Activated naive CD4-positive, alpha-beta T cell treated with Interleukin-2 at 50 U/mL for 16 hours (primary cell): ENCODE measurements at places on chromosomes 6 and 20.

DNA sequence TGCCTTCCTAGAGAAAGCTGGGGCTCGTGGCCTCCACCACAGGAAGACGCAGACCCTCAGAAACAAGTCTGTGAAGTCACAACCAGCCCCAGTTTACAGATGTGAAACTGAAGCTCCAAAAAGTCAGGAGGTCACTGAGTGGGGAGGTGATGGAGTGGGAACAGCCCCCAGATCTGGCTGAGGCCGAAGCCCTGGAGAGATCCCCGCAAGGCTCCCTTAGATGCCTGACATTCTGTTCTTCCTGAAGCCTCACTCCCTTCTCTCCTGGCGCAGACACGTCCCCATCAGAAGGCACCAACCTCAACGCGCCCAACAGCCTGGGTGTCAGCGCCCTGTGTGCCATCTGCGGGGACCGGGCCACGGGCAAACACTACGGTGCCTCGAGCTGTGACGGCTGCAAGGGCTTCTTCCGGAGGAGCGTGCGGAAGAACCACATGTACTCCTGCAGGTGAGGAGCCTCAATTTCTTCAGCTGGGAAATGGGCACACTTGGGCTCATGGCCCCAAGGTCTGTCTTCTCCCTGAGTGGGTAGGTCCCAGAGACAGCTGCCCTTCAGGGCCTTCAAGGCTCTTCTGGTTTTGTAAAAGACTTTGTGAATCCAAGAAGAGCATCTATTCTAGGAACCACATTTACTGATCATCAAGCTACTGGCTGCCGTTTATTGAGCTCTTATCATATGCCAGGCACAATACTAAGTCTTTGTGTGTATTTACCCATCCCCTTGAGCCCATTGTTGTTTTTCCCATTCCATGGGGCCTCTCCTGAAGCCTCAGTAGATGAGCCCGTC, 50.5 kb downstream of the HNF4A start:
- DNase-seq, result no peak

DNA sequence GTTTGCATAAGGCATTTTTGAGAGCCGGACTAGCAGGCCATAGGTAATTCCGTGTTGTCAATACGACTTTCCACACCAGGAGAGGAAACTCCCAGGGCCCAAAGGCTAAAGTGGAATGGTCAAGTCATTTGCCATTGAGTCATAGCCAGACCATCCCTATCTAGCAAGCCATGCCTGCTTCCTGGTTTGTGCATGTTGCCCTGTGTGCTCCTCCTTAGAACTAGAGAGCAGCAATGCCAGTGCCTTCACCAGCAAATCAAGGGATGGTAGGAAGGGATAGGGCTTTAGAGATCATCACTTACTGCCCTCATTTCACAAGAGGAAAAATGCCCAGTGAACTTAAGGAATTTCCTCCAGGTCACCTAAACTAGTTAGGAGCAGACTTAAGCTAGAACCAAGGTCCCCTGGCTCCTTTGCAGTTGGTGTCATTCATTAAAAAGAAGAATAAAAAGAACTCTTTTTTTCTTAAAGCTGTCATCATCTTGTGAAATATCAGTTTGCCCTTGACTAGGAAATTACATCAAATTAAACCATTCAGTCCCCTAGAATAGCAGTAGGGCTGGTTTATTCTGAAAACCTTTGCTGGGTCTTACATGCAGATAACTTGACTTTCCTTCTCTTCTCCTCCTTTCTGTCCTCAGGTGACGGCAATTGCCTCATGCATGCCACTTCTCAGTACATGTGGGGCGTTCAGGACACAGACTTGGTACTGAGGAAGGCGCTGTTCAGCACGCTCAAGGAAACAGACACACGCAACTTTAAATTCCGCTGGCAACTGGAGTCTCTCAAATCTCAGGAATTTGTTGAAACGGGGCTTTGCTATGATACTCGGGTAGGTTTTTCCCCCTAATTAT, 7.4 kb downstream of the TNFAIP3 start:
- no peak for DNase-seq

GRCh38 chr6:121438869-121439268, 3.4 kb downstream of the GJA1 start:
- no peak for DNase-seq

- DNase-seq, result no peak
Measured at GRCh38 chr20:34713194-34713943, 9.2 kb downstream of the TP53INP2 start.

DNA sequence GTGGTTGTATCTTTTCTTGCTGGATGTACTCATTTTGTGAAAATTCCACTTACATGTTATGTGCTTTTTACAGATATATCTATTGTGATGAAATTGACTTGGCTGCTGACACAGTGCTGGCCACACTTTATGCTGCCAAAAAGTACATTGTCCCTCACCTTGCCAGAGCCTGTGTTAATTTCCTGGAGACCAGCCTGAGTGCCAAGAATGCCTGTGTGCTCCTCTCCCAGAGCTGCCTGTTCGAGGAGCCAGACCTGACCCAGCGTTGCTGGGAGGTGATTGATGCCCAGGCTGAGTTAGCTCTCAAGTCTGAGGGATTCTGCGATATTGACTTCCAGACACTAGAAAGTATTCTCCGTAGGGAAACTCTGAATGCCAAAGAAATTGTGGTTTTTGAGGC, 4.9 kb downstream of the BTBD3 start:
- no peak for DNase-seq

DNA sequence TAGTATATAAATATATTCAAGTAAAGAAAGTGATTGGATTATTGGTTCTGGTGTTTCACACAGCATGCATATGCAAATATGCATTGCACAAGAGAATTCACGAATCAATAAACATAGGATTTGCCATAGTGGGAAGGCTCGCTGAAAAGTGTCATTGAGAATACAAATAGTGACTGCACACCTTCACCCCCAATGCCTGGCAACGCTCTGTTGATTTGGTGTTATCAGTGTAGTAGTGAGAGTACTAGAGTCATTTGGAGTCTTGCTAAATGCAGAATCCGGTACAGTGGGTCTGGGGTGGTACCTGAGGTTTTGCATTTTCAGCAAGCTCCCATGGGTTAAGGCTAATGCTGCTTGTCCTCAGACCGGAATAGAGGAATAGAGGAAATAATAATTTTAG, 49.7 kb upstream of the NAA20 start:
- DNase-seq, result no peak

GRCh38 chr6:11270030-11271027, 37.9 kb upstream of the NEDD9 start:
- no peak for DNase-seq

- no peak for DNase-seq
Measured at GRCh38 chr6:24960991-24961475, 25.3 kb upstream of the RIPOR2 start.

GRCh38 chr6:159067334-159067733, 22.5 kb upstream of the TAGAP start:
- no peak for DNase-seq

DNA sequence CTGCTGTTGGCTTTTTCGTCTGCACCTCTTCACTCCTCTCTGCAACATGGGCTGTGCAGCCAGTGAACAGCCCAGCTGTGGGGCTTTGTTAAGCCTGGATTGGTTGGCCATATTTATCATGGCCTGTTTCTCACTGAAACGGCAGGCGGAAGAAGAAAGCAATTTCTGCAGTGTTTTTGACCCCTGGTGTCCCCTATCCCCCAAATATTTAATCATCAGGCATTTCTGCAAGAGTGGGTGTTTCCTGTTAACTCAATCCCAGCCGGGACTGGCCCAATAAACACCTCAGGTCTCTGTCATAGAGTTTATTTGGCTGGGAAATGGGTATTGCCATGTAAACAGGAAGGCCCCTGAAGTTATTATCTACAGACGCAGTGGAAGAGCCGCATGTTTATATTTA, 174.8 kb upstream of the SUPT3H start:
- no peak for DNase-seq

DNA sequence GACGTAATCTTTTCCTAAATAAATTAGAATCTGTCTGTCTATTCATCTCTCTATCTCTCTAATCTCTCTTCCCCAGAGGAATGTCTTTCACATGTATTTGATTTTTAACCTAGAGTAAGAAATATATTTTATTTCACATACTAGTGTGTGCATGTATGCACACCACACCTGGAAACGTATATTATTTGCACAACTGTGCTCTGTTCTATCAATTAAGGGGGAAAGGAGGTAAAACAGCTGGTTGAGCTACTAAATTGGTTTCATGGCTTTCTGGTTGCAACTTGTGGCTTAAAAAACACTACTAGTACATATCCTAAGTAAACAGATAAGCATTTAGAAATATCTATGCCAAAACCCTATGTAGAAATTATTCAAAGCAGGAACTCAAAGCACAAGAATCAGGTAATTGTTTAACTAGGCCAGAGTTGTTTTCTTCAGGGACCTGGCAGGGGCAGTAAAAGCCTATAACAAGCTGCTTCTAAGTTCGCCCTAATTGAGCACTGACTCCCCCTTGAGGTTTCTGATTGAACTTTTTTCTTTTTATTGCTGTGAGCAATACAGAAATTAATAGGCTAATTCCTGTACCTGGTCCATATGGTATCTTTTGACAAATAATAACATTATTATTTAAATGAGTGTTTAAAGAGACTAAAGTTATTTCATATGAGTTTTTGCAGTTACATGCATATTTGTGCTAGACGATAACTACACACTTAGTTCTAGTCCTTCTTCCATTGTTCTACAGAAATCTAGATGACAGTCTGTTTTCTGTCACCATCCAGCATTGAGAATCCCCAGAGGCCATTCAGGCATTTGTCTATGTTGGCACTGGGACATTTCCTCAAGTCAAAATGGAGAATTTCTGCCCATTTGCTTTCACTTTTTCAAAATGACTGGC, 88.6 kb downstream of the MCHR2 start:
- no peak for DNase-seq

DNA sequence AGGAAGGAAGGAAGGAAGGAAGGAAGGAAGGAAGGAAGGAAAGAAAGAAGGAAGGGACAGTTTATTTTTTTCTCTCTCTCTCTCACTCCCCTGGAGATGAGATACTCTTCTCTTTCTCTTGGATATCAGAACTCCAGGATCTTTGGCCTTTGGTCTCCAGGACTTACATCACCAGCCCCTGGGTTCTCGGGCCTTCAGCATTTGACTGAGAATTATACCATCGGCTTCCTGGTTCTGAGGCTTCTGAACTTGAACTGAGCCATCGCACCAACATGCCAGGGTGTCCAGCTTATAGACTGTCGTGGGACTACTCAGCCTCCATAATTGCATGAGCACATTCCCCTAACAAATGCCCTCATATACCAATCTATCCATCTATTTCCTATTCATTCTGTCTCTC, 69.4 kb upstream of the NRSN1 start:
- no peak for DNase-seq

GRCh38 chr20:56630506-56631317, 1.6 kb downstream of the TFAP2C start:
- no peak for DNase-seq

DNA sequence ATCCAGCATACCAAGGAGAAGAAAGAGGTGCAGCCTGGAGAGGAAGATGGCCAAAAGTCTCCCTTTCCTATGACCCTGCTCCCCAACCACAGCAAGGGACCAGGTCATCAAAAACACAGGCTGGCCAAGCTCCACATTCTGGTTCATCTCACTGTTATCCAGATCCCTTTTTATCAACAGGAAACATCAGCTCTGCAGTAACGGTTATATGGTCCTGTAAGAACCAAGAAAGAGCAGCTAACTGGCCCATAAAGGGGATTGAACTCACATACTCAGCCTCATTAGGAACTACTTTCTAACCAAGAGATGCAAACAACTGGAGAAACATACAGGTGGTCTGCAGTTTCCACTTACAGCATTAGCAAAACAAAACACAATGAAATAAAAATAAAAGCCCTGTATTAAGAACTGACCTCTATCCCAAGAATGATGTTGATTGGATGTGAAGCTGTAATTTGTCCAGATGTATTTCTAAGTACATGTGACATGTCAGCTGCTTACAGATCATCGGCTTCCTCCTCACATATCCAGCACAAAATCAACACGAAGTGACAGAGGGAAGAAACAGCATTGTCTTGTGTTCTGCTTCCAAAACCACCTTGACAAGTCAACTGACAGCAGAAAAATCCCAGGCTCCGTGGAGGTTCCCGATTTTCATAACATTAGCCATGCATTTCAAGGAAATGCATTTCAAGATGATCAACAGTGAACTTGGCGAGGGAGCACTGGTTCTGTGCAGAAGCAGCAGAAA, 557.2 kb upstream of the AGPAT4 start:
- DNase-seq, result no peak

DNA sequence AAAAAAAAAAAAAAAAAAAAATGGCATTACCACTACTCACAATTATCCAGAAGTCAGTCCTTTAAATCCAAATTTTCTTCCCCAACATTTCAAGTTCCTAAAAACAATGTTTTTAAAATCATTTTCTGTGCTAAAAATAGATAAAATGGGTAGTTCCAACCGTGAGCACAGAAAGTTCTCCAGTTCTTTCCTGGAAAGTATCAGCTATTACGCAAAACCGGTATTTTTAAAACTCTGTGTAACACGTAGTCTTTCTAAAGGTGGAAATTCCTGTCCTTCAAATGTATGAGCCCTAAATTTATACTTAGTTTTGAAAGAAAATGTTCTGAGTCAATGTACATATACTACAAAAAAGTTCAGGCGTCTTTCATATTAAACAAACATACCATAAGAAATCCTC, 83.5 kb upstream of the SCAF8 start:
- no peak for DNase-seq

DNA sequence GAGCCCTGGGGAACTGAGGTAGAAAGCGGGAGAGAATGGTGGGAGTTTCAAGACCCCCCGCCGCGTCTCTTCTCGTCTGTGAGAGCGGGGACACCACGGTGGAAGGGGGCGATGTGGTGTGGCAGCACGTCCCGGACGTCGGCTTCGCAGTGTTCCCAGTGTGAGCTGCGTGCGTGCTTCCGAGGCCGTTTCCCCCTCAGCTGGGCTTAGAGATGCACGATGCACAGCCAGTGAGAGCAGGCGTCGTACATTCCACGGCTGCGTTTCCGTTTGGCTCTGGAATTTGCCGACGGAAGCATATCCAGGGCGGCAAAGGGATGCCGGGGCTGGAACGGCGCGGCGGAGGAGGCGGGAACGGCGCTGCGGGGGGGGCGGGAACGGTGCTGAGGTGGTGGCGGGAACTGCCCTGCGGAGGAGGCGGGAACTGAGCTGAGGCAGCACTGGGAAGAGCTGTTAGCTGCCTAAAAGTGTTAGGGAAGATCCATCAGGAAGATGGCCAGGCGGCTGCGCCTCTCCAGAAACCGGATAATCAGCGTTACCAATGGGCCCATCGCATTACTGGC, 37.7 kb downstream of the KIF25 start:
- no peak for DNase-seq

GRCh38 chr20:58883241-58883691, 30.8 kb downstream of the GNAS start:
- DNase-seq, result no peak

- DNase-seq, result no peak
Measured at GRCh38 chr6:13718123-13718458, 6.5 kb upstream of the RANBP9 start.
